ENCODE measurements at places on chromosomes 1 and 21.

- DNase-seq: no peak
Measured at GRCh38 chr21:42208036-42208435, 10.9 kb upstream of the ABCG1 start.

- DNase-seq: no peak
Measured at GRCh38 chr1:31742462-31743212, 21.5 kb downstream of the ADGRB2 start.

DNA sequence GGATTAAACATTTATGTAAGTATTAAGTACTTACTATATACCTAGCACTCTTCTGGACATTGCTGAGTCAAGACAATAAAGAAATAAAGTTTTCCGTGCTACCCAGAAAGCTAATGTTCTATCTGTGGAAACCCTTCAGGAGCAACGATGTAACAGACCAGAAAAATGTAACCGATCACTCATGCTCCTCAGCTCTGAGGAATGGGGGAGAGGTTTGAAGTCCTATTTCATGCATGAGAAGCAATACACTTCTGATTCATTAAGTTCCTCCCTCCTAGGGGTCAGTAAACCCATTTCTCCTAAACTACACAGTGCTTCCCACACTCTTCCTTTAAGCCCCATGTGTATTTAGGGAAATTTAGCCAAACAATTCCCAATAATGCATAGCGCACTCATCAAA lies 25.6 kb upstream of the KAZN start:
- DNase-seq: no peak

DNA sequence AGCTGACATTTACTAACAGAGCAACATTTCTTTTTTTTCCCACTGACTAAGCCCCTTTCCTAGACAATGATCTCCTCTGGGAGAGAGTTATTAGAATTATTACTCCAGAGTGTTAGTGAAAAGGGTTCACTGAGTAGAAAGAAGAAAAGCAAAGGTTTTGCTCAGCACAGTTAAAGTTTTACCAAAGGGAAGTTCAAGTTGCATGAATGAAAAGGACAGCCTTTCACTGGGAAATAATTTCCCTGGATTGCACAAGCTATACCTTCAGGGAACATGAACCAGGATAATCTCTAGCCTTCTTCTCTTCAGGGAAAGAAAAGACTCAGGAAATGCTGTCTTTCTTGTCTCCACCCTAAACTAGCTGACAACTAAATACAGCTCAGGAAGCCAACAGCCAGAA lies 71.4 kb upstream of the ESRRG start:
- no peak for DNase-seq

GRCh38 chr1:248926401-248927182 lies 20.6 kb downstream of the PGBD2 start:
- no peak for DNase-seq

- DNase-seq: no peak
Measured at GRCh38 chr1:241844593-241844992, 3.4 kb upstream of the EXO1 start.

GRCh38 chr1:226988334-226988666 lies 48.2 kb downstream of the COQ8A start:
- DNase-seq: no peak

GRCh38 chr1:14735841-14736240 lies 137.4 kb downstream of the KAZN start:
- DNase-seq: no peak

GRCh38 chr1:65741993-65742392 lies 50.7 kb upstream of the PDE4B start:
- no peak for DNase-seq

GRCh38 chr1:201192261-201192788 lies 1.7 kb downstream of the IGFN1 start:
- DNase-seq: no peak

- DNase-seq: no peak
Measured at GRCh38 chr1:60503266-60503925, 429.8 kb upstream of the C1orf87 start.

GRCh38 chr1:69540052-69540451 lies 27.7 kb upstream of the LRRC7 start:
- no peak for DNase-seq

DNA sequence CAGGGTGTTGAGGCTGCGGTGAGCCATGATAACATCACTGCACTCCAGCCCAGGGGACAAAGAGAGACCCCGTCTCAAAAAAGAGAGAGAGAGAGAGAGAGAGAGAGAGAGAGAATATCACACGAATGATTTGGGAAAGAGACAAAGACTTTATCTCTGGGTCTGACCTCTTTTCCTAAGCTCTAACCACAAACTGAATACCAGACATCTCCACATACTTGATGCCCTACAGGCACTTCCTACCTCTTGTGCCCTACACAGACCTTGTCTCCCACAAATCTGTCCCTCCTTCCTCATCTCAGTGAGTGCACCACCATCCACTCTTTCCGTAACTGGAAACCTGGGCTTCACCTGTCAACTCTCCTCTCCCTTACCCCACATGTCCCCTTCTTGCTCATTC lies 27.0 kb upstream of the PTCH2 start:
- no peak for DNase-seq

- DNase-seq: no peak
Measured at GRCh38 chr1:100415498-100415778, 63.1 kb downstream of the CDC14A start.

GRCh38 chr1:207298636-207299398 lies 22.7 kb upstream of the CD55 start:
- no peak for DNase-seq

GRCh38 chr1:17352419-17352909 lies 19.5 kb upstream of the PADI6 start:
- DNase-seq: no peak

DNA sequence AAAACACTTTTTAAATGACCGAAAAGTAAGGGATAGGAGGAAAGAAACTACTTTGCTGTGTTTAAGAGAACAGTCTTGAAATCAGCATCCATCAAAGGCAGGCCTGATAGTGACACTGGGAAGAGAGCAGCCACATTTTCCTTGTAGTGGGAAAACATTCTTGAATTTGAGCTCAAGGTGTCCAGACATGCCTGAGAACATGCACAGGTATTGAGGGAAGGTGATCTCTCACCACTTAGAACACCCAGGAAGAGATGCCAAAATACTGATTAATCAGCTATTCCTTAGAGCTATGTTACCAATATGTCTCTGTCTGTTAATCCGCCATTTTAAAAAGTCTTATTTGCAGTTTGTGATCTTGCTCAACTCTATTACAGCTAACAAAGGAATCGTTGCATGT lies 25.9 kb downstream of the IL12RB2 start:
- DNase-seq: no peak

GRCh38 chr1:37850352-37850955 lies 8.9 kb downstream of the MTF1 start:
- DNase-seq: no peak

- DNase-seq: no peak
Measured at GRCh38 chr1:85612704-85613361, 32.3 kb downstream of the CCN1 start.

- no peak for DNase-seq
Measured at GRCh38 chr21:32520875-32521735, 64.2 kb downstream of the TCP10L start.

DNA sequence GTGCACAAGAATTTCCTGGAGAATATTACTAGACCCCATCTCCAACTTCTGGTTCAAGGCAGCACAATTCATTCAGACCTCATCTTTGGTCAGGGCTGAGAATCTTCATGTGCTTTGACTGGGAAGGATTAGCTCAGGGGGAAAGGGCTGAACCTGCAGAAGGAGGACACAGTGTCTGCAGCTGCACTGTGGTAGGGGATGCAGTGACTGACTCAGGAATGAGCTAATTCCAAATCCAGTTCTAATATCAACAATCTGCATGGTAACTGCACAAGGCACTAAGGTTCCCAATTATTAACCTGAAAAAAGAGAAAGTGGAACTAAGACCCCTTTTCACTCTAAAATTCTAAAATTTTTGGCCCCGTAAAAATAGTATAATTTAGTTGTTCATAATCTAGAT lies 31.6 kb downstream of the TTLL7 start:
- no peak for DNase-seq

DNA sequence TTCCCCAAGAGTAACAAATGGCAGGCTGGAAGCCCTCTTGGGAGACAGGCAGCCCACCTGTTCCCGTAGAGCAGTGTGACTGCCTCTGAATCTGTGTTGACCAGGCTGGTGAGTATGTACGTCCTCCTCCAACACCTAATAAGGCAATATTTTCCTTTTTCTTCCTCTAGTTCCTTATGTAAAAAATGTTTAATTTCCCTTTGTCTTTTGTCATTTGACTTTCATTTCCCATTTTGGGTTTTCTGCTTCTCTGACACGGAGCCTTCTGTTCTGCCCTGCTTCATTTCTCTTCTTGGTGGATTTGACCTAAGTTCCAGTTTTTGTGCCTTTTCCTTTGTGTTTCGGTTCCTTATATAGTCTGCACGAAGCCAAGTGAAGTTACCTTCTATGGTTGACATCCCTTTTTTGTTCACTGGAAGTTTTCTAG lies 65.8 kb upstream of the ATF3 start:
- no peak for DNase-seq

DNA sequence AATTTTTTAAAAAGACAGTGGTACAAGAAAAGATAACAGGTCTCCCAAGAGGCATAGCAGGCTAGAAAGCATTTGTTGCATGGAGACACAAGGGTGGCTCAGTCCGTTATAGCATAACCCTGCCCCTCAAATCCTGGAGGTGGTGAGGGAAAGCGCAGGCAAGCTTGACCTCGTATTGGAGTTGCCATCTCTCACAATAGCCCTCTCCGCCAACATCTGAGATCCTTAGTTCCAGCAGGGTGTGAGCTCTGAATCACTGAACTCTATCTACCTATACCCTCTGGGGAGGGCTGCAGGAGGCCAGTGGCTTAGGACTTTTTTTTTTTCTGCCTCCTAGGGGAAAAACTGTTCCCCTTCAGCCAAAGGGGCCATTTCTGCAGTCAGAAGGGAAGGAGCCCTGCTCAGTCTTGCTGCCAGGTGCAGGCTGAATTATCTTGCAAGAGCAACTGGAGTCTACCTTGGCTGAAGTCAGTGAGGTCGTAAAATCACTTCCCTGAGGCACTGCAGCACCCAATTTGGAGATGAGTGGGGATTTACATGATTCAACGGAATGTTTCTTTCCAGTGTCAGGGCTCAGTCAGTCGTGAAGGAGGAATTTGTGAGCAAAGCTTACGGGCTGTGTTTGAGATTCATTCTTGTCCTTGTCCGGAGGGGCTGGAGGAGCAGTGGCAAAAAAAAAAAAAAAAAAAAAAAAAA lies 17.2 kb upstream of the C8A start:
- no peak for DNase-seq

DNA sequence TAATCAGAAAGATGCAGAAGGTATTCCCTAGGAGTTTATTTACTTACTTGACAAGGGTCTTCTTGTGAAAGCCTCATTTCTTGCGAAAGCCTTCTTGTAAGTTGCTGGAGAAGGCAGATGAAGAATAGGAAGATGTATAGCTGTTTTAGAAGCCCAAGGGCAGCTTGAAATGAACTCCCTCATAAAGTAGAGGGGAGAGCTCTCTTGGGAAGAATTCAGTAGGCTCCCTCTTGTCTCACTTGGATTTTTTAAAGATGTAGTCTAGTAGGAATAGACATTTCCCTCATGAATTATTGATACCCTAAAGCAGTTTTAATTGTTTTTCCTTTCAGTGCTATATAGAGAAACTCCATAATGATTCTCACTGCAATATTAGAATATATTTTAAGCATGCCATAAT lies 639.2 kb upstream of the CXADR start:
- no peak for DNase-seq

DNA sequence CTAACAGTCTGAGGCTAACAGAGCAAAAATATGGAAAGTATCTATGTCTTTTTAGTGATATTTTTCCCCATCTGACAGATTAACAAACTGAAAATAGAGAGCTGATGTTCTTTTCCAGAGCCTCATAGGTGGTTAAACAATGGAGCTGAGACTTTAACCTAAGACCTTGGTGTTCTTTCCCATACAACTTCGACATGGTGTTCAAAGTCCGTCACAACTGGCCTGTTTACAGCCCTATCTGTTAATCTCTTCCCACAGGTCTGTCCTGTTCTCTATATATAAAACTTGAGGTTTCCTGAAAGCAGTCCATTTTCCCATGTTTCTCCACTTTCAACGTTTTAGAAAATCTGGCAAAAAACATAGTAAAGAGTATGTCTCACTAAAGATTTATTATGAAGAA lies 395.7 kb downstream of the BRINP2 start:
- no peak for DNase-seq

GRCh38 chr1:161678500-161678899 lies 15.6 kb downstream of the FCGR2B start:
- no peak for DNase-seq

- DNase-seq: no peak
Measured at GRCh38 chr21:46156678-46157077, 1.3 kb upstream of the FTCD start.

DNA sequence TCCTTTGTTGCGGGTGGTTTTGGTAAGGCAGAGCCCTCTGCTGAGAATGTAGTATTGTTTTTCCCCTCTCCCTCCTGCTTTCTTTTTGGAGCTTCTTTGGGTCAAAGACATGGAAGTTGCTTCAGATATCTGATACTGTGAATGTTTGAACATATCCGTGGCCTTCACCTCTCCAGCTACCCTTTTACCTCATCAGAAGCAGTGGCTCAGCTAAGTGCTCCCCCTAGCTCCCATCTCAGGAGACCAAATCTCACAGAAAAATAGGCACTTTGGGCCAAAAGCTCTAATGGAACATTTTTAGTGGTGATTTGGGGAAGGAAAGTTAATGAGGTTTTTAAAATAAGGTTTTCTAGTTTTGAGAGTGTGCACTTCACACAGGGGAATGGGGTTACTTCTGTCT lies 6.3 kb downstream of the TMEM200B start:
- no peak for DNase-seq

DNA sequence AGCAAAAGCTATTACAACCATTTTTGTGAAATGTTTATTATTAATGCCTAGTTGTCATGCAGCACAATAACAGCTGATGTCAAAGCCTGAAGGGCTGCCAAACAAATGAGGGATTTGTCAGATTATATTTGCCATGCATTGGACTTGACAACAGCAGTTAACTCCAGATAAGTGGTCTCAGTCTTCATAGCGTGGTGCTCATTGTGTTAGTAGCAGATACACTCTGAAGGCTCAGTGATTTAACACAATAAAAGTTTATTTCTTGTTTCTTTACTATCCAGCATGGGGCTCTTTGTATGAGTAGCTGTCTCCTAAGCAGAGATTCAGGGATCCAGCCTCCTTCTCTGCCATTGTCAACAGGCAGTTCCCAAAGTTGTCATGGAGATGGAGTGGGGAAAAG lies 76.0 kb upstream of the PTGFRN start:
- no peak for DNase-seq

DNA sequence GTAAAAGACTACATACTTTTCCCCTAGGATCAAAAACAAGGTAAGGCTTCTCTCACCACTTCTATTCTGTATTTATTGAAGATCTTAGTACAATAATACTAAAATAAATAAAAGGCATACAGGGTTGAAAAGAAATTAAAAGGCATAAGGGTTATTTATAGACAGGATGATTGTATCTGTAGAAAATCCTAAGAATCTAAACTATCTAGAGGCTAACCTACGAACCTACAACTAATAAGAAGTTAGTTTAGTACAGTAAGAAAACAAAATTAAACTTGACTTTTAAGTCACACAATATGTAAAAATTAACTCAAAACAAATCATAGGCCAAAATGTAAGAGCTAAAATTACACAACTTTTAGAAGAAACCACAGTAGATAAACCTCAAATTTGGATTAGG lies 50.4 kb upstream of the ADAM30 start:
- no peak for DNase-seq

- DNase-seq: peak; percentile 66
Measured at GRCh38 chr1:24536391-24536840, 19.5 kb upstream of the NCMAP start.

All from activated naive CD8-positive, alpha-beta T cell treated with anti-CD3 and anti-CD28 coated beads for 36 hours (primary cell).